ENCODE measurements at places on chromosomes 5 and 9.

- H3K4me3 ChIP-seq: no peak overlapping the region
- H3K27me3 ChIP-seq: no peaks in the 10 kb centered on the region
- no peaks in the 10 kb centered on the region for H3K36me3 ChIP-seq
- no peaks in the 10 kb centered on the region for H3K4me1 ChIP-seq
- no peak for DNase-seq
Measured at GRCh38 chr5:4740156-4740555, 400.0 kb upstream of the ADAMTS16 start.

DNA sequence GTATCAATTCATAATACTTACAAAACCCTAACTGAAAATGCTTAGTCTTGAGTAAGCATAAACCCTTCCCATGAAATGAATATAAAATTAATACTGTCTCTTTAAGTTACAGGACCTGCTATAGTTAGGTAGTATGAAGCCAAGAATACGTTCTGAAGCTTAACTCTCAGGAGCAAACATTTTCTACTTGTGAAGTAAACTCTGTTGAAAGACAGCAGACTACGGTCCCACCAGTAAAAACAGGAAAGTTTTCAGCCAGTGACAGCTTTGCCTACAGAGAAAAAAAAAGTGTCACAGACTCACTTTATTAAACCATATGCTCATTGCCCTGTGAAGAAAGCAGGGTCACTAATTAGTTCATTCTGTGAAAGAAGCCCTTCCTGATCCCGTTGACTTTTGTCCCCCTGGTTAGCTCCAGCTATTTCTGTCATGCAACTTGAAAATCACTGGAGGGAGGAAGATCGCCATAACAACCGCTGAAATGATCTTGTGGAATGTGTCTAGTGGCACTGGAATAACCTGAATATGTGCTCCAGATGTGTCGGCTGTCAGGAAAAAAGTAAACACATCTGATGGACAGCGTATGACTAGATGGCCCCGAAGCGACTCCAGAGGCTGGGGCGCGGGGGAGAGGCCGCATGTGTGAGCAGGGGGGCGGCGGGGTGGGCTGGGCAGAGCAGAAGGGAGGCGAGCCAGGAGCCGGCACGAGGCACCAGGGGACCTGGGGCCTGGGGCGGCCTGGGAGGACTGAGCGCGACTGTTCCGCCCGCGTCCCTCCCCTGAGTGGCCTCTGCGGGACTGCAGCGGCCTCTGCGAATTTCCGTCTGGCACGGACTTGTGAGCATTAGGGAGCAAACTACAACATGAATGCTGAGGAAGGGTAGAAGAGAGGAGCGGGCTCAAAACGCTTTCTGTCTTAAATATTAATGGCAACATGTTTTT, 41.9 kb downstream of the BNC2 start:
- DNase-seq: peak; percentile 8
- H3K27ac ChIP-seq: no peak overlapping the region
- peaks cover 12% of the 10 kb centered on the region for H3K4me1 ChIP-seq
- H3K27me3 ChIP-seq: no peaks in the 10 kb centered on the region

- H3K4me3 ChIP-seq: no peak overlapping the region
- DNase-seq: no peak
- H3K27me3 ChIP-seq: no peaks in the 10 kb centered on the region
- H3K4me1 ChIP-seq: no peaks in the 10 kb centered on the region
Measured at GRCh38 chr9:36129139-36129538, 7.4 kb upstream of the GLIPR2 start.

GRCh38 chr5:123709422-123709821, 197.4 kb downstream of the CSNK1G3 start:
- no peaks in the 10 kb centered on the region for H3K4me1 ChIP-seq
- H3K4me3 ChIP-seq: no peak overlapping the region

GRCh38 chr9:38277601-38278200, 114.8 kb upstream of the ALDH1B1 start:
- H3K36me3 ChIP-seq: no peaks in the 10 kb centered on the region
- no peak for DNase-seq
- peaks cover 10% of the 10 kb centered on the region for H3K4me1 ChIP-seq

GRCh38 chr5:50575740-50576139, 90.7 kb upstream of the PARP8 start:
- H3K27ac ChIP-seq: no peak overlapping the region
- H3K4me1 ChIP-seq: no peaks in the 10 kb centered on the region
- no peaks in the 10 kb centered on the region for H3K36me3 ChIP-seq
- H3K27me3 ChIP-seq: no peaks in the 10 kb centered on the region

GRCh38 chr5:58615972-58616371, 33.1 kb downstream of the RAB3C start:
- no peak overlapping the region for H3K27ac ChIP-seq
- H3K36me3 ChIP-seq: no peaks in the 10 kb centered on the region
- H3K4me3 ChIP-seq: no peak overlapping the region
- no peaks in the 10 kb centered on the region for H3K27me3 ChIP-seq
- no peak for DNase-seq

GRCh38 chr9:99138424-99139284, 33.7 kb downstream of the TGFBR1 start:
- no peak for DNase-seq
- no peaks in the 10 kb centered on the region for H3K27me3 ChIP-seq
- no peak overlapping the region for H3K4me3 ChIP-seq
- no peak overlapping the region for H3K27ac ChIP-seq
- no peaks in the 10 kb centered on the region for H3K4me1 ChIP-seq

- DNase-seq: peak; percentile 71
- peak overlapping the region; percentile 79 for H3K4me3 ChIP-seq
- H3K36me3 ChIP-seq: no peaks in the 10 kb centered on the region
- peaks cover 37% of the 10 kb centered on the region for H3K4me1 ChIP-seq
- H3K27me3 ChIP-seq: no peaks in the 10 kb centered on the region
Measured at GRCh38 chr9:34989946-34990635, 546 bp downstream of the DNAJB5 start.

- no peak for DNase-seq
- H3K27me3 ChIP-seq: no peaks in the 10 kb centered on the region
- no peak overlapping the region for H3K4me3 ChIP-seq
- peaks cover 8% of the 10 kb centered on the region for H3K4me1 ChIP-seq
- no peak overlapping the region for H3K27ac ChIP-seq
Measured at GRCh38 chr5:151595411-151595826, 4.3 kb upstream of the FAT2 start.

GRCh38 chr5:10602031-10602806, 38.3 kb downstream of the ANKRD33B start:
- peak; percentile 19 for DNase-seq
- H3K4me3 ChIP-seq: no peak overlapping the region
- no peaks in the 10 kb centered on the region for H3K36me3 ChIP-seq

- H3K36me3 ChIP-seq: no peaks in the 10 kb centered on the region
- no peaks in the 10 kb centered on the region for H3K27me3 ChIP-seq
- no peak for DNase-seq
- no peak overlapping the region for H3K4me3 ChIP-seq
- no peaks in the 10 kb centered on the region for H3K4me1 ChIP-seq
- no peak overlapping the region for H3K27ac ChIP-seq
Measured at GRCh38 chr5:57805732-57806131, 323.1 kb upstream of the ACTBL2 start.

- H3K27me3 ChIP-seq: no peaks in the 10 kb centered on the region
- H3K4me3 ChIP-seq: no peak overlapping the region
- peak overlapping the region; percentile 63 for H3K27ac ChIP-seq
- no peaks in the 10 kb centered on the region for H3K36me3 ChIP-seq
Measured at GRCh38 chr9:136626740-136627642, 35.7 kb upstream of the EGFL7 start.

GRCh38 chr5:59711310-59711709, 182.2 kb downstream of the PDE4D start:
- no peaks in the 10 kb centered on the region for H3K36me3 ChIP-seq
- H3K4me1 ChIP-seq: no peaks in the 10 kb centered on the region
- H3K27ac ChIP-seq: no peak overlapping the region
- H3K27me3 ChIP-seq: no peaks in the 10 kb centered on the region
- DNase-seq: no peak

GRCh38 chr5:133079048-133079447, 27.2 kb downstream of the HSPA4 start:
- H3K27ac ChIP-seq: no peak overlapping the region
- peaks cover 5% of the 10 kb centered on the region for H3K4me1 ChIP-seq
- no peaks in the 10 kb centered on the region for H3K27me3 ChIP-seq
- H3K4me3 ChIP-seq: no peak overlapping the region
- no peaks in the 10 kb centered on the region for H3K36me3 ChIP-seq
- DNase-seq: no peak

- H3K36me3 ChIP-seq: no peaks in the 10 kb centered on the region
- H3K27me3 ChIP-seq: no peaks in the 10 kb centered on the region
- DNase-seq: no peak
- H3K4me3 ChIP-seq: no peak overlapping the region
- no peak overlapping the region for H3K27ac ChIP-seq
Measured at GRCh38 chr9:15696979-15697378, 144.1 kb downstream of the CCDC171 start.

DNA sequence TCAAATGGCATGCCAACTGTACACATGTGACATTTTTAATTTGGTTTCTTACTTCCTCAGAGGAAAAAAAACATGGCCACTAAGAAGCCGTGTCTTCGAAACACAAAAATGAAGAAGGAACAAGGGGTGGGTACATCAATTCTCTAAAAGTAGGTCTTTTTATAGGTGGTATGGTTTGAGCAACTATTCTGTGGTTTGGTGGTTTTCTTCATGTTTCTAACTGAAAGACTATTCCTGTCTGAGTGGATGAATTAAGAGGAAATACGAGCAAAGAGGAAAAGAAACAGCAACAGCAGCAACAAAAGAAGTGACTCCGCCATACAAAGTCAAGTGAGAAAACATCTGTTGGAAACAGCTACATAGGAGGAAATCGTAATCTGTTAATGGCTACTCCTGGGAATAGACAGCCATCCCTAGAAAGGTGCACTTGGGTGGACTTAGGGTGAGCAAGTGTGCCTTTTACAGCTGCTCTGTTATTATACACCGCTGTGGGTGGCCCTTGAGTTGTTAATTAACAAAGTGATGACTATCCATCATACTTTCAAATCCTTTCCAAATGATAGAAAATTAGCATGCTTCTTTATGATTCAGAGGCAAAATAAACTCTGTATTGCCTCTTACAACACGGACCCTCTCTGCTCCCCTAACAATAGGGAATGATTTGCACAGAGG, 575.8 kb downstream of the TLE1 start:
- H3K4me1 ChIP-seq: no peaks in the 10 kb centered on the region
- H3K36me3 ChIP-seq: no peaks in the 10 kb centered on the region
- no peaks in the 10 kb centered on the region for H3K27me3 ChIP-seq
- H3K27ac ChIP-seq: no peak overlapping the region
- H3K4me3 ChIP-seq: no peak overlapping the region

DNA sequence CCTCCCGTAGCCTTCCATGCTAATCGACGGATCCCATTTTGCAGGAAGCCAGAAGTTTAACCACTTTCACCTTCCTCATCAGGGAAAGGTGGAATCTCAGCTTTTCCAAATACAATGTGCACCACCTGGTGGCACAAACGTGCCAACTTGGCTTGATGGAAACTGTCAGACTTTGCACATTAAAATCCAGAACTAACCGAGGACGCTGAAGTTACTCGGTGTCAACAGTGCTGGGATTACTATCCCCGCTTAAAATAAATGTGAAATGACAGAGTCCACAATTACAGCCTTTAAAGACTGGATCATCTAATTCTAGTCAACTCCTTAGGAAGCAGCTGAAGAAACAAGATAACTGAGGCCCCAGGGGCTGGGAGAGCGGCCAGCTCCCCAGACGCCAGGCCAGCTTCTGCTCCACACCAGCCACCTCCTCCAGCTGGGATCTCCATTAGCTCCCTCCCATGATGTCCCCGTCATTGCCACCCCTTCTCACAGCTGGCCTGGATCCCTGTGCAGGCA, 50.1 kb upstream of the RETREG1 start:
- peak overlapping the region; percentile 83 for H3K27ac ChIP-seq
- peaks cover 57% of the 10 kb centered on the region for H3K4me1 ChIP-seq
- H3K4me3 ChIP-seq: no peak overlapping the region
- peak; percentile 77 for DNase-seq
- H3K36me3 ChIP-seq: peaks cover 2% of the 10 kb centered on the region

GRCh38 chr9:124005029-124005771, 6.4 kb upstream of the LHX2 start:
- no peaks in the 10 kb centered on the region for H3K36me3 ChIP-seq
- H3K27ac ChIP-seq: no peak overlapping the region
- H3K4me1 ChIP-seq: peaks cover 15% of the 10 kb centered on the region
- H3K4me3 ChIP-seq: no peak overlapping the region
- H3K27me3 ChIP-seq: peaks cover 49% of the 10 kb centered on the region

GRCh38 chr5:112342389-112342788, 76.7 kb downstream of the EPB41L4A start:
- H3K4me3 ChIP-seq: no peak overlapping the region
- H3K4me1 ChIP-seq: peaks cover 20% of the 10 kb centered on the region
- peak overlapping the region; percentile 28 for H3K27ac ChIP-seq

DNA sequence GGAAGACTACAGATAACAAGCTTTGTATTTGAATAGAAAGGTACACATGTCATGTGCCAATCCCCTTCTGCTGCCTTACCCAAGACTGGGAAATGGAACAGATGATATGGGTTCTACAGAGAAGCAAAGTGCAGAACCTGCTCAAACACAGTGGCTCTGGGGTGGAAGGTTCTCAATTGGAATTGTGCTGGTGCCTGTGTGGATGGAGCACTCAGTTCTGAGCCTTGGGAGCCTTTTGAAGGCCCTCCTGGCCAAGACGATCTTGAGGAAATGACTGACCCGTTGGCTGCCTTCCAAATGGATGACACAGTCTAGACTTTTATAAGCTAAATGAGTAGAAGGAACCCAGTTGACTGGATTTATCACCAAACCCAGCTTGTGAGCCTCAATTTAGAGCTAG, 4.2 kb upstream of the PRSS3 start:
- no peaks in the 10 kb centered on the region for H3K27me3 ChIP-seq
- H3K27ac ChIP-seq: peak overlapping the region; percentile 89
- peaks cover 71% of the 10 kb centered on the region for H3K4me1 ChIP-seq
- peak; percentile 85 for DNase-seq

DNA sequence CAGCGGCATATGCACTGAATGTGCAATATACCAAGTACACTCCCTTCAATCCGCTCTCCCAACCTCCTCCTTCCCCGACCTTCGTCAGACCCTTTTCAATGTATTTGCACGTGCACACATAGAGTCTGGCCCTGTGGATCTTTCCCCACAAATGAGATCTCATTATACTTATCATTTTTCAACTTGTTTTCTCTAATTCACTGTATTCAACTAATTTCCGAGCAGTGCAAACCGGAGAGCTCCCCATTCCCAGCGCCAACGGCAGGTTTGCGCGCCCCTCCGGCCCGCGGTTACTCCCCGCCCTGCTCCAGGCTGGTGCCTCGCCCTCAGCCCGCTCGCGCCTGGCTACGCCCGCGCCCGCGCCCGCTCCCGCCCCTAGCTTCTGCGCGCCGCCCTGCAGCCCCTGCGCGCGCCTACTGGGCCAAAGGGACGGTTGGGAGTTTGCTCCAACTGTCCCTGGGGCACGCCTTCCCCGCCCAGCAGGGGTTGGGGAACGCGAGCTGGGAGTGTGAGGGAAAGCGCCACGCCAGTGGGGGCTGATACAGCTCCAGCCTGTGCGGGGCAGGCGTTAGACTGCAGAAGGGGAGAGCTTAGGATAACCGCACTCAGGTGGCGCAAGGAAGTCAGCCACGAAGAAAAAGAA, 3.3 kb upstream of the CDC20B start:
- peak overlapping the region; percentile 11 for H3K4me3 ChIP-seq
- peaks cover 32% of the 10 kb centered on the region for H3K4me1 ChIP-seq
- H3K27me3 ChIP-seq: no peaks in the 10 kb centered on the region
- H3K36me3 ChIP-seq: no peaks in the 10 kb centered on the region
- peak; percentile 64 for DNase-seq
- no peak overlapping the region for H3K27ac ChIP-seq
